ENCODE measurements at places on chromosomes 2 and 18.

GRCh38 chr18:6711467-6711866, 18.0 kb upstream of the ARHGAP28 start:
- no peak for DNase-seq

DNA sequence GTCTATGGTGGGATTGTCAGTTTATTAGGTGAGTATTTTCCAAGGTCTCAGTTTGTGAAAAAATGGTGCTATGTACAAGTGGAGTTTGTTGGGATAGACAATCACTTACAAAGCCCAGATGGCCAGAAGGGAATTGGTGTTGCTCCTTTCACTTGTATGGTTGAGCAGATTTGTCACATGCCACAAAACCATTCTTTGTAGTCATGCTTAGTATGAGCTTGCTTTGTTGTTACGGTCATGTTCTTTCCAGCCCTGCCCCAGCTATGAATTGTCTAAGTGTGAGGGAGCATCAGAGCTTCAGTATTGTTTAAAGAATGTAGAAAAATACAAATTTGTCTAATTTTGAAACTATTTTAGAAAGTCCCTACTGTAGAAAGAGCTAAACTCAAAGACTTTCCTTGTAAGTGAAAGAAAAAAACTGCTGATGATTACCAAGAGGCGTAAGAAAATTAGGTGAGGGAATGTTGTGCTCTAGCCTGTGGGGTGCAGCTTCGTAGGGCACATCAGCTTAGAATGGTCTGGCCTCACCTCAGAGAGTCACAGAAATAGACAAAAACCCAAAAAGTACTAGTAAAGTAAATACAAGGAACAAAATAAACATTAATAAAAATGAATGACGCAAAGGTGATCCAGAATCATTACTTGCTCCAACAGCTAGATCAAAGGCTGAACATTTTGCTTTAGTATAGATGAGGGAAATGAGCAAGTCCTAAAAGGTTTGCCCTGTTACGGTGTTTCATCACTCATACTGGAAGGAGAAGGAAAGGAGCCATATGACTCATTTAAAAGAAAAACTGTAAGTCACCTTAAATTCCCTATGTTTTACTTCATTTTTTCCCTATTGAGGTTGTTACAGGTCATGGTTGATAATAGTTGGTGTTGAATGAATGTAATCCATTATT, 9.2 kb downstream of the TGIF1 start:
- no peak for DNase-seq

DNA sequence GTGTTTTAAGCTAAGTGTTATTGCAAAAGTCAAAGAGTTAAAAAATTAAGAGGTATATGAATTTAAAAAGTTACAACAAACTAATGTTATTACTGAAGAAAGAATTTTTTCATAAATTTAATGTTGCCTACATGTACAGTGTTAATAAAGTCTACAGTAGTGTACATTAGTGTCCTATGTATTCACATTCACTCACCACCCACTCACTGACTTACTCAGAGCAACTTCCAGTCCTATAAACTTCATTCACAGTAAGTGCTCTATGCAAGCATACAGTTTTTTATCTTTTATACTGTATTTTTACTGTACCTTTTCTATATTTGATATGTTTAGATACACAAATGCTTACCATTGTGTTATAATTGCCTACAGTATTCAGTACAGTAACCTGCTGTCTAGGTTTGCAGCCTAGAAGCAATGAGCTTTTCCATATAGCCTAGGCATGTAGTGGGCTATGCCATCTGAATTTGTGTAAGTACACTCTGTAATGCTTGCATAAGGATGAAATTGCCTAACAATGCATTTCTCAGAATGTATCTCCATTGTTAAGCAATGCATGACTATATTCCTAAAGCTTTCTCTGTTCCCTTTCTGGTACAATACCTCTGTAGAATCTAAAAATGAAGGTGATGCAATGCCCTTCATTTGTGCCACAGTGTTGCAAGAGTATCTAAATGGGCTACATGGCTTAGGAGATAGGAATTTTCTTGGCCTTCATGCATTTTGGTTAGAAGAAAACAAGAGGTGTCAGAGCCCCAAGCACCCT, 370.8 kb upstream of the NT5C1B start:
- DNase-seq = no peak

DNA sequence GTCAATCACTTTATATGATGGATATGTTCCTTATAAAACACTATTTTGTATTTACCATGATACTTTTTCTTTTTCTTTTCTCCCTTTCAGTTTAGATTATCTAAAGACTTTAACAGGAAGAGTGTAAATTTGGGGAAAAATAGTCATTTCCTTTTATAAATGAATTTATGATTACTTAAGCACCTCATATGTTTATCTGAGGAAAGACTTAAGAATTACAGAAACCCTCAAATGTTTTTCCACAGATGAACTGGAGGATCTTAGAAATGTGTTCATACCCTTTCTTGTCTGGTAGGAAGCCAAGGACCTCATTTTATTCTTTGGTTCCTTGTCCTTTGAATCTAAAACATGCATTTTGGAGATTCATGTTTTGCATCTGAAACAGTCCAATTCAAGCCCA, 36.7 kb downstream of the MAPRE2 start:
- DNase-seq = no peak

GRCh38 chr18:8299054-8299980, 309.9 kb upstream of the RAB12 start:
- no peak for DNase-seq

DNA sequence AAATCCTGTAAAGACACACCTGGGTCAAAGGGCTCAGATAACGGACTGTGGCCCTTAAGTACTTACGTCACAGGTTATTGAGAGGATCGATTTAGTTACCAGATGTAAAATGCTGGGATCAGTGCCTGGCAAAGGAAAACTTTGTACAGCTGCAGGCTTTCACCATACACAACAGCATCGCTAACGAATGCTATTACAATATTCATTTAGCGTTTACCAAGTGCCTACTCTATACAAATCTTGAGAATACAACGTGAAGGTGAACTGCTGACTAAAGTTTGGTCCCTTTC, 619 bp upstream of the MSH6 start:
- no peak for DNase-seq

GRCh38 chr2:109139002-109139401, 10.0 kb downstream of the SH3RF3 start:
- DNase-seq = no peak
